ENCODE measurements at places on chromosomes 4 and X.

- DNase-seq, result no peak
These were observed 69.9 kb downstream of the AMELX start for GRCh38 chrX:11363069-11363594.

GRCh38 chr4:21476757-21477156 is 471.8 kb downstream of the KCNIP4 start:
- DNase-seq, result no peak

- no peak for DNase-seq
These were observed 58.5 kb downstream of the PRPS1 start for GRCh38 chrX:107686792-107687191.

GRCh38 chr4:132619968-132620367 is 529.1 kb upstream of the PCDH10 start:
- no peak for DNase-seq

- no peak for DNase-seq
These were observed 21.2 kb upstream of the IRAK1 start for GRCh38 chrX:154040863-154041262.

GRCh38 chrX:40778861-40779575 is 43.7 kb upstream of the MED14 start:
- no peak for DNase-seq

GRCh38 chrX:70434914-70435586 is 9.6 kb upstream of the DLG3 start:
- no peak for DNase-seq

GRCh38 chr4:45036677-45037076 is 310.3 kb upstream of the GNPDA2 start:
- DNase-seq, result no peak

GRCh38 chrX:14357314-14357713 is 172.0 kb upstream of the GLRA2 start:
- no peak for DNase-seq

- DNase-seq, result peak; percentile 70
These were observed 42.9 kb upstream of the HS3ST1 start for GRCh38 chr4:11471618-11472017.

DNA sequence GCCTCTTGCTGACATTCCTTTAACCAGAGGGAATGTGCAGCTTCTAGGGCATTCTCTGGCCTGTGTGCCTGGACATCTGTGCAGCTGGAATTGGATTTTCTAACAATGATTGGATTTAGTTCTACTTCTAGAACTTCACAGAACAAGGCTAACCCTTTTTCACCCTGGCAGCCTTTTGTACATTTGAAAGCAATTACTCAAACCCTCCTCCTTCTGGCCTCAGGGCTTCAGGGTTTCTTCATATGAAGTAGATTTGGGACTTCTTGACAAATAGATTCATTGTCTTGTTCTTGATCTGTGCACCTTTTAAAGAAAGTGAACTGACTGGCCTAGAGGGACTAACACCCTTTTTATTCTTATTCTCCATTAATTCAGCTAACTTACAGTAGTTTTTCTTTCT is 30.1 kb downstream of the SPATA18 start:
- DNase-seq, result no peak

DNA sequence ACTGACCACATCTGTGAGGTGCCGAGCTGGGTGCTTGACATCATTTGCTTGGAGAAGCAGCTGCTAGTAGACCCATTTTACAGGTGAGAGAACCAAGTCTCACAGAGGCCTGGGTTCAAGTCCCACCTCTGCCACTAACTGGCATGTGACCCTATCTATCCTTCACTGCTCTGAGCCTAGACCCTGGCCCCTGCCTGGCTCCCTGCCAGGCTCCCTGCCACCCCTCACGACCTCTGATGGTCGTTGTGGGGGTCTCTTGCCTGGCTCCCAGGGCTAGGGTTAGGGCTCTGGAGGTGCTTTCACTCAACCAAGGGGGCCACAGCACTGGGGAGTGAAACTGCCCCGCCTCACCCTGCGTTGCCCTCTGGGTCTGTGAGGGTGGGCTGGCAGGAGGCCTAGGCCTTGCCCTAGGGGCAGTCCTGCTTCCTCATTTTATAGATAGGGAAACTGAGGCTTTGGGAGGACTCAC is 7.2 kb upstream of the ADD1 start:
- no peak for DNase-seq

GRCh38 chr4:175373031-175373430 is 439.0 kb downstream of the GPM6A start:
- no peak for DNase-seq

DNA sequence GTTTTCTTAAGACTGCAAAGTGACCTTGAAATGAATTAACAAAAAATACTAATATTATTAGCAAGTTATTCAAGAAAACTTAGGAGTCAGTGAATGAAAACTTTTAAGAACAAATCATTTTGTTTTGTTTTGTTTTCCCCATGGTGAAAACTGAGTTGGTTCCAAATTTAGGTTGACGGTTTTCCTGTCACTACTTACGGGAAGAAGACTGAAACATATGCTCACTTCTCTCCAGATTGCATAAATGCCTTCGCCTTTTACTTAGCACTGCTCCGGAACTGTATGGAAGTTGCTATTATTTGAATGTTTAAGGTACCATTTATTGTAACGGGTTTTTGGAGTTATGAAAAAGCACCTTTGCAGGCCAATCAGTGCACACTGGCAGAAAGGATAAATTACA is 42.8 kb downstream of the DOCK11 start:
- no peak for DNase-seq

- no peak for DNase-seq
These were observed 38.0 kb upstream of the FAM9C start for GRCh38 chrX:13082206-13083065.

DNA sequence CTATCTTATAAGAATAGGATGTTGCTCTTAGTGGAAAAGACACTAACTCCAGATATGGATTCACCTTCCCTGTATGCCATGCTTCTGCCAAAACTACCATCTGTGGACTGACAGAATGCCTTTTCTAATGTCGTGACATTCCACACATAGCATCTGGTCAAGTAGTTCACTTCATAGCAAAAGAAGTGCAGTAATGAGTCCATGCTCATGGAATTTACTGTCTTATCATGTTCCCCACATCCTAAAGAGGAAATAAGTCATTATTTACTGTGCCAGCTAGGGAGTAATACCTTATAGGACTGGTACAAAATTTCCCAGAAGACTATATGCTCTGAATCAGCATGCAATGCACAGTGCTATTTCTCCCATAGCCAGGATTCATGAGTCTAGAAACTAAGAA is 562.4 kb downstream of the TLL1 start:
- DNase-seq, result no peak

- no peak for DNase-seq
These were observed 1.7 kb upstream of the SRP72 start for GRCh38 chr4:56465599-56466295.

- no peak for DNase-seq
These were observed 3.1 kb upstream of the SLC6A8 start for GRCh38 chrX:153684467-153685155.

DNA sequence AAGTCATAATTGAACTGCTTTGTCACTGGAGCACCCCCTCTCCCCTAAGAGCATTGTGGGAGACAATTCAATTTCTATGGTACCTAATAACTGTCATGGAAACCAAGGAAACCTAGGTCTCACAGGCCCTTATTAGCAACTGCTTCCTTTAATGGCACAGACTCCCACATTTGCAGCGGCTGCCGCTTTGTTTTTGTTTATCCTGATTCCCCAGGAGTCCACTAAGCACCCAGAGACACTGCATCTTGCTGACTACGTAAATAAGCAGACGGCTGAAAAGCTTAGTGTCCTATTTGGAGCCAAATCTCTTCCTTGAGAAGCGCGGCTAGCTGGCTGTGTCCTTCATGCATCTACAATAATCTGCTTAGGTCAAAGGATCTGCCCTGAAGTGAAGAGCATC is 494.4 kb downstream of the TMA16 start:
- DNase-seq, result no peak

GRCh38 chr4:97396605-97397004 is 746.7 kb downstream of the STPG2 start:
- DNase-seq, result no peak

- no peak for DNase-seq
These were observed 109.1 kb downstream of the PTTG2 start for GRCh38 chr4:38069271-38069760.

- no peak for DNase-seq
These were observed 13.0 kb upstream of the PDCL2 start for GRCh38 chr4:55604996-55605395.

DNA sequence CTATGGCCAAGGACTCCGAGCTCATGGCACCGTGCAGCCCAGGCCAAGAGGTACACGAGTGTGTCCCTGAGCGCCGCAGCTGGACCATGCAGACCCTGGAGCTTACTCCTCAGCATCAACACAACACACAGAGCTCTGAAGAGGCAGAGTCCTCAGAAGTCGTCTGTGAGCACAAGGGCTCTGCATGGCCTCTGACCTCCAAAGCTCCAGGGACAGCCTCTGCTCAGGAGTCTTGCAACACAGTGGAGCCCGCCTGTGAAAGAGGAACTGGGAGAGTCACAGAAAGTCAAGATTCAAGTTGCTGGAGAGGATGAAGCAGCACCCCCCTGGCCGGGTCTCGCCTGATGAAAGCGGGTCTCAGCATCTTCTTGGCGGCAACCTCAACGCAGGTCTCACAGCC is 2.9 kb downstream of the LRPAP1 start:
- DNase-seq, result no peak

GRCh38 chrX:123236859-123237258 is 52.8 kb downstream of the GRIA3 start:
- DNase-seq, result no peak

GRCh38 chr4:40699648-40700047 is 50.1 kb upstream of the NSUN7 start:
- no peak for DNase-seq

- DNase-seq, result no peak
These were observed 75.6 kb upstream of the ETNPPL start for GRCh38 chr4:108838451-108838850.

GRCh38 chrX:66012094-66012534 is 27.8 kb downstream of the VSIG4 start:
- DNase-seq, result no peak

DNA sequence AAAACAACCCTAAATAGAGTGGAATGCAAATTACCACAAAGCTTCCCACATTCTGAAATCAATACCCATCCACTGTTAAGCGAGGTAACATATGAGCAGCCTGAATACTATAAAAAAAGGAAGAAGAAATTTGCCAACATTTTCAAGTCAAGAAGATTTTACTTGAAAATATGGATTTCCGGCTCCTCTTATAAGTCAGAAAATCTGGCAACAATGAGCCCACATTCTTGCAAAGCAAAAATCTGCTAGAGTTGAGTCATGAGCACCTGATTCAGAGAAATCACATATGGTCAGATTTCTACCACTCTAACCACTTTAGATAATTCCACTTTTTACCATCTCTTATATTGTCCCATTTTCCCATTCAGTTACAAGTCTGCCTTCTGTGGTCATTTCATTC is 395.7 kb downstream of the DTHD1 start:
- DNase-seq, result no peak

DNA sequence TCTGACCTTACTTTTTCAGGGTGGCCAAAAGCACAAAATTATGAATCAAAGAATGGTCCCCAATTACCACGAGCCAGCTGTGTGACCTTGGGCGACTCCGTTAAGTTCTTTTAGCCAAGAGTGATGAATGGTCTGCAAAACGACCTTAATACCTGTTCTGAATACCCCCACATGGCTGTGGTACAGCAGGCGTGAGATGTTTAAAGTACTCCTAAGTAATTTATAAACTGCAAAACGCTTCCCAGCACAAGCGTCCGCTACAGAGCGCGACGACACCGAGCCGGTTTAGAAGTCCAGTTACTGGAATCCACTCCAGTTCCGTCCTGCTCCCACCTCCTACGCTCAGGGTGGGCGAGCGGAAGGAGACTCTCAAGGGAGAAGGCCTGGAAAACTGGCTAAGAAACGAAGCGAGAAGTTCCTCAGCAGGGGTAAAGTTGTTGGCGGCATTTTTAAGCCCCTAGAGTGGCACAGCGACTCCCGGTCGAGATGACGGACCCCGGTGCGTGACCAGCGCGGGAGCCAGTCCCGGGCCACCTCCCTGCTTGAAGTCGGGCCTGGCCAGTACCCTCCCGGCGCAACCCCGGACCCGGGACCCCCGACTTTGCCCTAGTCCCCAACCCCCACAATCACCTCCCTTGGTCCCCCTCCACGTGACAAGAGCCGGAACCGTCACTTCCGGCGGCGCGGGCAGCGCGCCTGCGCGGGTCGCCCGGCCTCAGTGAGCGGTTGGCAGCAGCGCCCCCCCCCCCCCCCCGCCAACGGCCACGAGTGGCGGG is 659 bp upstream of the BMP2K start:
- peak; percentile 73 for DNase-seq

- no peak for DNase-seq
These were observed 59.4 kb upstream of the MAGEB2 start for GRCh38 chrX:30156009-30156408.

DNA sequence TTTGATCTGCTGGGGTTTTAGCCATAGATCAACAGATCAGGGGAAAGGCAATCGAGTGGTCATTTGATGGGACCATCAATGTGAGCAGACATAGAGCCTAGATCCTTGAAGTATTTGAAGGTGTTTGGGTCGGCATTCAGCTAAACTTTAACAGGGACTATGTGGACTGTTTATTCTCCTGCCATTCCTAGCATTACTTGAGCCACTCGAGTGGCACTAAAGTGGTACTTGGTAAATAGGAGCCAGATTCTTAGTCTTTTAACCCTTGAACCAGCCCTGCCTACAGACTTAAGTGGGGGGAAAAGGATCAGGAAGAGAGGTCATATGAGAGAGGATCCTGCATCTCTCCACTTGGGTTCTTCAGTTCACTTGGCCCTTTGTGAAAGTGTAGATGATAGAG is 3.8 kb downstream of the MSN start:
- DNase-seq, result no peak

DNA sequence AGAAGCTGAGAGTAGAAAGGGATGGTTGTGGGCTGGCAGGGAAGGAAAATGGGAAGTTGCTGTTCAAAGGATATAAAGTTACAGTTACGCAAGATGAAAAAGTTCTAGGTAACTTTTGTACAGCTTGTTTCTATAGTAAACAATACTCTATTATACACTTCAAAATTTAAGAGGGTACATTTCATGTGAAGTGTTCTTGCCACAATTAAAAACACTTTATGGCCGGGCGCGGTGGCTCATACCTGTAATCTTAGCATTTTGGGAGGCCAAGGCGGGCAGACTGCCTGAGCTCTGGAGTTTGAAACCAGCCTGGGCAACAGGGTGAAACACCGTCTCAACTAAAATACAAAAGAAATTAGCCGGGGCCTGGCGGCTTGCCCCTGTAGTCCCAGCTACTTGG is 623.6 kb downstream of the STIM2 start:
- no peak for DNase-seq

- DNase-seq, result no peak
These were observed 9.1 kb upstream of the RNF4 start for GRCh38 chr4:2459589-2460349.

DNA sequence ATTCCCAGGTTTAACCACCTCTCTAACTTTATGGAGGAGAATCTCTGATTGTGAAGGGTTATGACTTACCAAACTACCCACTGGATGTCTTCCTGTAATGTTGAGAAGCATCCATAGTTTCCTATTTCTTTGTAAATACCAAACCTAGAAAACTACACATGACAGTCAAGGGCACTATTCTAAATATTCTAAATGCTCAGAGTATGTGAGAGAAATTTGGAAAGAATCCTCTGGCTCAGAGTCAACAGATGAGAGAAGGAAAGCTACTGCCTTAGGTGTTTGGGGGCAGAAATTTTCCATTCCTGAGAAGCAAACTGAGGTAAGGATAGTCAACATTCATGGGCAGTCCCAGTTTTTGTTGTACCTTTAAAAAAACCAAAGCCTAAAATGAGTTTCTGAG is 155.8 kb downstream of the KCNIP4 start:
- DNase-seq, result no peak

All from CD8-positive, alpha-beta memory T cell (primary cell).